ENCODE measurements at places on chromosomes 2 and 18.

- DNase-seq: no peak
Observed at GRCh38 chr2:105399207-105399861, 483 bp upstream of the FHL2 start.

DNA sequence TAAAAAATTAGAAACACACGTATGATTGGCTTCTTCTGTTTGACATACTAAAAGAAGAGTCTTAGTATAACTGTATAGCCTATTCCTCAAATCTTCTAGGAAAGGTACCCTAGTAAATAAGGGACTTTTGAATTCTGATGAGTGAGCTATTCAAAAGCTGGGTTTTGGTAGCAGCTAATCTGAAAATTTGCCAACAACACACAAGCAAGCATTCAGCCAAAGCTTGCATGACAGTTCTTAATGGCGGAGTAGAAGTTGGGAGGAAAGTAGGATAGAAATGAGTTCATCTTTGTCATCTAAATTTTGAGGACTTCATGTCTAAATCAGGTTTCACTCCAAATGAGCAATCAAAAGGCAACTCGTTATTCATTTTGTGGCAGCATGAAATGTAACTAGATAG lies 813.0 kb downstream of the MBD2 start:
- DNase-seq: no peak

DNA sequence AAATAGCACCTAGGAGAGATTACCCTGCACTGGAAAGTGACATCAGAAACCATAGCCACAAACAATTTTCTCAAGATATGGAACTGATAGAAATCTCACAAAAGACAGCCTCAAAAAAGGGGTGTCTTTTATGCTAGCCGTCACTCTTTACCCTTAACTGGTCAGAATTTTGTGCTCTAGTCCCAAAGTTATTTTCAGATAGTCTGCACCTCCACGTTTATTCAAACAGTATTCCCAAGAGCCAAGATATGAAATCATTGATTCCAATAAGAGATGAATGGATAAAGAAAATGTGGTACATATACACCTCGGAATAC lies 23.5 kb upstream of the PMAIP1 start:
- no peak for DNase-seq

DNA sequence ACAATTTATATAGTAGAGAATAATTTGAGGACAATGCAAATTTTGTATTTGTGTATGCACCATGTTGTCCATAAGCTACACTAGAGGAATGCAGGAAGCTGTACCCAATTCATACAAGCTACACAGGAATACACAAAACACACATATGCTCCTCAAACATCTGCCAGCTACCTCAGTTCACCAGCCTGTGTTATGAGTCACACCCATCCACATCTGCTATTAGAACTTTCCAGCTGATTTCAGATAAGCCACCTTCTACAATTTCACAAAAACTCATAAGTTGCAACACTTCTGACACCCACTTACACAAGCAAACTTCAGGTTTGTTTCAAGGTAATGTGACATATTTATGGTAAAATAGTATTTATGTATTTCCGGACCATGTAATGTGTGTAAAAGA lies 438.9 kb downstream of the SATB2 start:
- DNase-seq: no peak

- no peak for DNase-seq
Observed at GRCh38 chr2:67055387-67056304, 341.5 kb upstream of the ETAA1 start.

- DNase-seq: no peak
Observed at GRCh38 chr2:169702996-169703395, 8.7 kb downstream of the PHOSPHO2 start.

GRCh38 chr2:236342951-236343350 lies 78.7 kb upstream of the ASB18 start:
- DNase-seq: no peak

DNA sequence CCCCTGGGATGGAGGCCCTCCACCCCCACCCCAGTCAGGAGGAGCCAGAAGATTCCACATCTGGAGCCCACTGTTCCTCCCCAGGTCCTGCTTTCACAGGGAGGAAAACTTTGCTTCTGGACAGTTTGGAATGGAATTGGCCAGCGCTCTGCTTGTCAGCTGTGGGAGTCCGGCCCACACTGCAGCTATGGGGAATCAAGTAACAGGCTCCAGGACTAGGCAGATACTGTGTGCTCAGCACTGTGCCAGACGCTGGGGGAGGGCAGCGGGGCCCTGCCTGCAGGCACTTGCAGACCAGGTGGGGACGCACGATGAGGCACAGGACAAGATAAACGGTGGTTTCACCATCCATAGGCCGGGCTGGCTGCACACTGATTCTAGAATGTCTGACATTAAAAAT lies 114.0 kb downstream of the STPG4 start:
- DNase-seq: no peak

- no peak for DNase-seq
Observed at GRCh38 chr18:57234346-57234745, 87.5 kb downstream of the BOD1L2 start.

DNA sequence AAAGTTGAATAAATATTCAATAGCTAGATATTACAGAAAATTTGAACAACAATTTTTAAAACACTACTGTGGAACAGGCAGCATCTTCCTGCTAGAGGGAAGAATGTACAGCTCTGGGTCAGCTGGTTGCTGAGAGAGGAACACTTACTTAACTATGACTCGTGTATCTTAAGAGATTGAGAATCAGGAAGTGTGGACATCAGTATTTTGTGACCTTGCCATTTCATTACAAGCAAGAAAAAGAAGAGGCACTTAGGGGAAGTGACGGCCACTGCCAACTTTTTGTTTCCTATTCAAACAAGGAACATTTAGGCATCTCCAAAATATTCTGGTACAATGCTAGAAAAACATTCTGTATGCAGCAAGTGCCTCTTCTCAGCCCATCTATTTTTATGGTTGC lies 45.9 kb downstream of the ITPRID2 start:
- no peak for DNase-seq

DNA sequence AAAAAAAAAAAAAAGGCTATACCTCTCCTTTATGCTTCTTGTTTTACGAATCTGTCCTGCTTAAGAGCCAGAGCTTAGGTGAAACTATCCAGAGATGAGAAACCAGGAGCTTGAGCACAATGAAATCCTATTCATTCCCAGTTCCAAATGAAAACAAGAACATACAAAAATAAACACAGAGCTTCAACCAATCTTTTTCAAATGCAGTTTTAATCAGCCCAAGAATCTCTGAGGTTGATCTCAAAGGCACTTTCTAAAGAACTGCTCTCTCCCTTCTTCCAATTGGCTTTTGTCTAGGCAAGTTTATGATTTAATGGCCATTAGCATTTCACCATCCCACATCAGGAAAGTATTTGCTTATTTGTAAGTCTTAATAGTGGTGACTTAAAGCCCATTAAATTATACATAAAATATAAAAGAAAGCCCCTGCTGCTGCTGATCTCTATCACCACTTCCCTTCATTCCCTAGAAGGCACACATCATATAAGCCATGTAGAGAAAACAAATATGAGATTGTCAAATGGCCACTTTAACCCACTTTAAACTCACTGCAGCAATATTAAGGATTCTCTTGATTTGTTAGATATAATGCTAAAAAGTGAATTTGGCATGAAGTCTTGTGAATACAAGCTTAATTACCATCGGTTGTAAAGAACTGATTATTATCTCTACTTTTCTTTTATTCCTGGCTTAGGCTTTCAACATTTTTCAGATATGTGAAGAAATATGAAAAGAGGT lies 29.3 kb upstream of the SCN9A start:
- no peak for DNase-seq

GRCh38 chr2:7083580-7084509 lies 166.6 kb downstream of the RNF144A start:
- DNase-seq: no peak

- no peak for DNase-seq
Observed at GRCh38 chr2:38682008-38682575, 16.2 kb downstream of the GALM start.

DNA sequence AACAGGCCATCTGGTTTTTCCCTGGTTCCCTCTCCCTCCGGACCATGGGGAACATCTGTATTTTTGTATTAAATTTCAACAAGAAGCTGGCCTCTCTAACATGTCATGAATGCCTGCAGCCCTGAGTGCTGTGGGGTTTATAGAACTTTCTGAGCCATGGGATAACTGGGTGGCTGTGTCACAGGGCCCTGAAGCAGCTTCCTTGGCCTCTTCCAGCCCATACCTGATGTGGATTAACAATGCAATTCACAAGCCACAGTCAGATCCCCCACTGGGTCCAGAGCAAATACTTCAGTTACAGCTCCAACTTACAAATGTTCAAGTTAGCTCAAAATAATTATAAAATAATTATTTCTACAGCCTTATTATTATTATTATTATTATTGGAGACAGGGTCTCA lies 307.8 kb upstream of the CELF4 start:
- DNase-seq: no peak

DNA sequence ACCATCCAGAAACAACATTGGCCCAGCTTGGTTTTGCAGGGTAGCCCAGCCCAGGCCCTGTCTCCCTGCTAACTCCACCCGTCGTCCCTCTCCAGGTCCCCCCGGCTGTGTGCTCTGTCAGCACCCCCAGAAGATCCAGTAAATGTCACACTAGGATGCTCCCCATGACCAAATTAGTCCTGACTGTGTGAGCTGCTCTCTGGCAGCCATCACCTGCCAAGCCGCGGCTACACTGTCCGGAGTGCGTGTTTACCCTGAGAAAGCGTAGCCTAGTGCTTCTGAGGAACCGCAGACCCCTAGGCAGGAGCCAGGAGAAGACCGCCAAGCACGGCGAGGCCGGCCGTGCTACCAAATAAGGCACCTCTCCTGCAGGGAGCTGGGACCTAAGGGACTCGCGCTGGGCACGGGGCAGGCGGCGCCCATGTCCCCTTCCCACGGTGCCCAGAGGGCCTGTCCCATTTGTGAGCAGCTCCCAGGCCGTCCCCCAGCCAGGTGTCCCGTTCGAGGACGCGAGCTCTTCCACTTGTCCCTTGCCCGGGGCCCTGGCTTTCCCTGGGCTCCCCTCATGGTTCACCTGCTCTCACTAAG lies 849.9 kb downstream of the RNF144A start:
- no peak for DNase-seq

DNA sequence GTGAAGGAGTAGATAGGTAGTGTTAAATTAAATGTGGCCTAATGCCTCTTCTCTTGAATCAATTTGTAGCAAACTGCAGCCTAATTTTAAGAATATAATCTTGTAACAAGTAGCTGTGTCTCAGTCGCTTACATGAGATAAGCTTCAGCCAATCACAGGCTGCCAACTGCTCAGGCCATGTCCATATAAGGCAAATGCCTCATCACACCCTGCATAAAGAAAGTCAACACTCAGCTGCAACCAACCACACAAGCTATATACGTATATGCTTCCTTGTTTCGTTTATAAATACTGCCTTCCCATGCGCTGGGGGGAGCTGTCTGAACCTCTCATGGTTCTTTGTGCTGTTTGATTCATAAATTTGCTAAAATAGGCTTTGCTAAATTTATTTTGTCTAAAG lies 476.3 kb downstream of the TRIB2 start:
- no peak for DNase-seq

DNA sequence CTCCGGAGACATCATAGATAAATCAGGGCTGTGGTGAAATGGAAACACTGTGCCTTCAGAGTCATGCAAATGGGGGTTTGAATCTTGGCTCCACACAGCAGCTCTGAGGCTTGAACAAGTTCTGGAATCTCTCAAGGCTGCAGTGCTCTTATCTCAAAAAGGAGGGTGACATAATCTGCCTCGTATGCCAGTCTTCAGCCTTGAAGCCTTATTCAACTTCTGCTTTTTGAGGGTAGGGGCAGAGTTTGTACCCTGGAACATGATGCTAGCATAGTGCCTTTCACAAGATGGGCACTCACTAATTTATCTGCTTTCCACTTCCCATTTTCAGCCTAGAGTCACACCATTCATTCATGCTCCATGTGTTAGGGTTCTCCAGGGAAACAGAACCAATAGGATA lies 42.3 kb downstream of the GATA6 start:
- DNase-seq: no peak

- DNase-seq: no peak
Observed at GRCh38 chr2:135555311-135555710, 24.0 kb downstream of the R3HDM1 start.

GRCh38 chr2:217157581-217157980 lies 297.7 kb upstream of the TNP1 start:
- no peak for DNase-seq

GRCh38 chr2:97951155-97951680 lies 44.5 kb downstream of the TMEM131 start:
- DNase-seq: no peak

DNA sequence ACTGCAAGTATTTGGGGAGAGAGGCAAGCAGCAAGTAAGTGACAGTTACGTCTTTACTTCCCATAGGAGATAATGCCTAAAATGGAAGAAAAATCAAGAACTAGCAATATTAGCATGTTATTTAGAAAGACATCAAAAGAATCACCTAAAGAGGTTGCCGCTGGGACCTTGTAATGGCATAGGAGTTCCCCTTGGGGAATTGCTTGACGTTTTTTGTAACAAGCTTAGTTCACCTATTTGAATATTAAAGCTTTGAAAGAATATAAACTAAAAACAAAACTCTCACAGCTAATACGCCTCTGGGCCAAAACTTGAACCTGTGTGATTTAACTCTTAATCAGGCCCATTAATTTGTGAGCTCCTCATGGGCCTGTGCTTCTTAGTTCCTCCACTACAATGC lies 89.0 kb downstream of the AAK1 start:
- DNase-seq: no peak

- no peak for DNase-seq
Observed at GRCh38 chr2:132754867-132755472, 85.0 kb upstream of the LYPD1 start.

DNA sequence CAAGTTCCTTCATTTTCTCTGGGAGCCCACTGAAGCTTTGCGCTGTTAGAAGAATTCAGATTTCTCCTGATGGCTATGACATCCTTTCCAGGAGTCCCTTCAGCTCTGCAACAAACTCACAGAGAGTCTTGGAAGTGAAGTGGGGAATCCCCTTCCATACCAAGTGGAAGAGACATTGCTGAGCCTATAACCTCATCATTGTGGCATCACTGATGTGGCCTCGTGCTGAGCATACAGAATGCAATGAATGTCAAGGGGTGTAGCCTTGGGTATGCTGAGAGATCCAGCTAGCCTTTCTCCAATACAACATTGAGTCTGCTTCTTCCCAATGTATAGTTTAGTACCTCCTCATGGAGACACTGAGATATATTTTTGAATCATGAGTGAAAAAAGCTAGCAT lies 311.1 kb upstream of the RAB12 start:
- DNase-seq: no peak

DNA sequence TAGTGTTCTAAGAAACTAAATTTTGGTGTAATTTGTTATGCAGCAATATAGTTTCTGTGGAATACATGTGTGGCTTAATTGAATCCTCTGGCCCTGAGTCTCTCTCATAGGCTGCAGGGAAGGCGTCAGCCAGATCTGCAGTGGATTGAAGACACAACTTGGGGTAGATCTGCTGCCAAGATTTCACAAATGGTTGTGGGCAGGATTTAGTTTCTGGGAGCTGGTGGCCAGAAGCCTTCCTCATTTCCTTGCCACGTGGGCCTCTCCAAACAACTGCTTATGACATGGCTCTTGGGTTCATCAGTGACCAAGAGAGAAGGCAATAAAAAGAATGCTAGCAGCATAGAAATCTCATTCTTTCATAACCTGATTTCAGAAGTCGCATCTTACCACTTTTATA lies 28.2 kb downstream of the CCDC102B start:
- DNase-seq: no peak

GRCh38 chr2:51760441-51760840 lies 728.5 kb upstream of the NRXN1 start:
- no peak for DNase-seq

- DNase-seq: no peak
Observed at GRCh38 chr2:191043438-191043837, 29.5 kb upstream of the STAT1 start.
